ENCODE measurements at places on chromosomes 2 and 18. TPM values are rescaled to one million over a fixed set of nuclear protein-coding genes. Genes with fewer than 3 reads are reported as not detected.

DNA sequence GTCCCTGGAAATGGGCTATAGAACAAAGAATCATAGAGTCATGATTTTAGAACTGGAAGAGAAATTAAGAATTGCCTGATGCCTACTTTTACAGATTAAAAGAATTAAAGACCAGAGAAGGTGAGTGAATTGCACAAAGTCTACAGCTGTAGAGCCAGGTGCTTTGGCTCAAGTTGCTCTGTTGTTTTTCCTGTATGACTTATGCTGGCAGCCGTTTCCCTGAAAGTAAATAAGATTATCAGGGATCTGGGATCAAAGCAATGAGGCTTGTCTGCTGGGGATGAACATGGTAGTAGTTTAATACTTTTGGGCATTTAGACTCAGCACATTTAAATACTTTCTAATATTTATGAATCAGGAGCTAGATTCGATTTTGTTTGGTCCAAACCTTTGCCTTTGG lies 166.9 kb downstream of the PRPF40A start:
- peak; percentile 64 for DNase-seq

GRCh38 chr2:201813996-201814760 lies 7.8 kb downstream of the CDK15 start:
- peak; percentile 62 for DNase-seq

DNA sequence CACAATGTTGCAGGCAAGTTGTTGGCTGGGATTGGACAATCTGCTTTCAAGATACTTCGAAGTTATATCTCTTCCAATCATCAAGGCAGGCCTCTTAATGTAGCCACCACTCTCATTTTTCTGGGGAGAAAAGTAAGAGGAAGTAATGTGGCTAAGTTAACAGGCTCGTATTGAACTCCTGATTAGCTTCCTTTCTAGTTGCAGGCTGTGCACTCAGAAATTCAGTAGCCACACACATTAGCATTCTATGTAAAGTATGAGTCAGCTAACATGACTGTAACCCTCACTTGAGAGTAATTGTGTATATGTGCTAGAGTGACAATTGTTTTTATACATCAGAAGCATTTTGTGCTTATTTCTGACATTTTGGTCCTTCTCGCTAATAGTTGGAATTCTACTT lies 3.3 kb downstream of the TWSG1 start:
- DNase-seq, result no peak

DNA sequence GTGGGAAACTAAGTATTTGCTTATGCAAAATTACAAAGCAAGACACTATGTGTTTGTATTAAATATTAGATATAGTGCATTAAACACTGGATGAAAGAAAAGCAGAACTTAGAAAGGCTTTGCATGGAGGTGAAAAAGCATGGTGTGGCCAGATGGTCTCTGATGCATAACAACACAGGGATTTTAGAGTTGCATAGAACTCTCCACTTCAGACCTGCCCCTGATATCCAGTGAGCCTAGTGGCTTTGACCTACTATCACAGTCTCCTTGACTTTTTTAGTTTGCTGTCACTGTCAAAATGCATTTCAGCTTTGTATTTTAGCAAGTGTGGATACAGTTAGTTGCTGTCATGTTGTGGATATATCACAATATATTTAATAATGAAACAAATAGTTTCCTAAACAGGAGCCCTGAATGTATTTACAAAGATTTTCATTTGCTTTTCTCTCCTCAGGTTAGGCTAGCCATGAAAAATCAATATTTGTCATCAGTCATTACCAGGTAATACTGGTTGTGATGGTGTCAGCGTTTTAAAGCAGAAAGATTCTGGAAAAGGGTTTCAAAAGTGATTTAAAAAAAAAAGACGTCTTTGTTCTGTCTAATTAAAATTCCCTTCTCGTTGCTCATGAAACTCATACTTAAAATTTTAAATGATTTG lies 5.2 kb downstream of the CSRNP3 start:
- DNase-seq, result no peak

DNA sequence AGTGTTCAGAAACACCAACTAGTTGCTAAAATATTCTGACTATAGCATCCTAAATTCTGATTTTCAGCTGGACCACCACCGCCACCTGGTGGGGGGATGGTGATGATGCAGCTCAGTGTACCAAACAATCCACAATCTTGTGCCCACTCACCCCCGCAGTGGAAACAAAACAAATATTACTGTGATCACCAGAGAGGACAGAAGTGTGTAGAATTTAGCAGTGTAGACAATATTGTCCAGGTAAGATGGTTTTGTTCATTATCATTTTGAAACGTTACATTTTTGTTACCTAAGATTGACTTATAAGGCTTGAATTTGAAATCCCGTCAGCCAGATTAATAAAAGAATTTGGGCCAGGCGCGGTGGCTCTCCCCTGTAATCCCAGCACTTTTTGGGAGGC lies 31.7 kb upstream of the UBXN4 start:
- DNase-seq, result peak; percentile 52

GRCh38 chr2:238459081-238459629 lies 32.4 kb downstream of the ASB1 start:
- peak; percentile 42 for DNase-seq

DNA sequence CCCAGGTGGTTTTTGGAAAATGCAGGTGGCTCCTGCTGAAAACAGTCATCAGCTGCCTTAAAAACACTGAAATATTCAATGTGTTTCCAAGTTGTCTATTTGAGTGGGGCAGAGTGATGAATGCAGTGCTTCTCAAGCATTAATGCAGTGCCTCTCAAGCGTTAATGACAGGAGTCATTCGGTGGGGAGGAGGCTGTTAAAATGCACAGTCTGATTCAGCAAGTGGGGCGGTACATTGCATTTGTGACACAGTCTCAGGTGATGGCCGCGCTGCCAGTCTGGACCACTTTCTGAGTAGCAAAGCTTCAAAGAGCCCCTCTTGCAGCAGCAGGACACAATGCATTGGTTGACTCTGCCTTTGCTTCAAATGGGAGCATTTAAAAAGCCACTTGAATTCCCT lies 231.4 kb upstream of the RGPD4 start:
- DNase-seq, result no peak

DNA sequence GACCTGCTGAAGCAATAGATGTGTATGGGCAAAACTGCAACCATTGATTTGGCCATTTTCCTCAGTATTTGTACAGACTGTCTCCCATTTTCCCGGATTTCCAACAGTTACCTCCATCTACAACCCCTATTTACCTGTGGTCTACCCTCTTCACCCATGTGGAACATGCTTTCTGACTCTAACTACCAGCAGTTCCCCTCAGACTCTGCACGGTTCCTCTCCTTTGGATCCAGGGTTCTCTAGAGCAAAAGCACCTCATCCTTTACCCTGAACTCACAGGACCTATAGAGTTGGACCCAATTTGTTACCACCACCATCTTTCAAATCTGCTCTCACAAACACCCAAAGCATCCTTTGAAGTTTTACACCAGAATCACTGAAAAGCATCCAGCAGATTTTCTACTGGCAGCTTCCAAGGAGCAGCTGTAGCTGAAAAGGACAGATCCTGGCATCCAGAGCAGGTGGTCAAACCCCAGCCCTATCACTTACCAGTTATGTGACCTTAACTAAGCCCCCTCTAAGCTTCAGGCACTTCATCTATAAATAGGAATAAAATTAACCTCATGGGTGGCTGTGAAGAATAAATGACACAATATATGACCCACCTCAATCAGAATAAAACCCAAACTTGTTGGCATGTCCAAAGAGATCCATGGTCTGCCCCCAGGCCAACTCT lies 15.3 kb downstream of the CYTIP start:
- DNase-seq, result no peak

DNA sequence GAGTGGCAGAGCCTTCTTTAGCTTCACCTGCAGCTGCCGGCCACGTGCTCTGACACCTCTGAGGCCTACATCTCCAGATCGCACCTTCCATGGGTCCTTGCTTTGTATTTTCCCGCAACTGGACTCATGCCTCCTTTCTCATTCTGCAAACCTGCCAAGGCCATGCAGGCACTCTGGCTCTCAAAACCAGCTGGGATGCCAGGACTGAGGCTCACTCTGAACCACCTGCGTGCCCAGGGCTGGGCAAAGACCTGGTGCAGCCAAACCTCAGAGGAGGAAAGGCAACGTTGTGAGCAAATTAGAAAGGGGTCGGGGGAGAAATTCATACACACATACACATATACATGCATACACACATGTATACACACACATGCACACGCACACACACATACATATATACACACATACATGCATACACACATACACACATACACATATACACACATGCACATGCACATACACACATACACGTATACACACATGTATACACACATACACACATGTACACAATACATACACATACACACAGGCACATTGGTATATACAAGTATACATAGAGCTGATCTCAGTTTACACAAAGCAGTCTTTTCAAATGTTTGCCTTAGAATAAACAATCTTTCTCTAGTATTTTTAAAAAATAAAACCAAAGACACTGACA lies 125.2 kb downstream of the RTP5 start:
- DNase-seq, result no peak

GRCh38 chr18:4755848-4756247 lies 300.7 kb upstream of the DLGAP1 start:
- no peak for DNase-seq

- DNase-seq, result no peak
Observed at GRCh38 chr2:230158468-230158867, 61.3 kb downstream of the SP110 start.

- DNase-seq, result no peak
Observed at GRCh38 chr2:97763176-97763845, 49.9 kb downstream of the ZAP70 start.

GRCh38 chr2:214830794-214831346 lies 21.4 kb upstream of the BARD1 start:
- DNase-seq, result peak; percentile 52

DNA sequence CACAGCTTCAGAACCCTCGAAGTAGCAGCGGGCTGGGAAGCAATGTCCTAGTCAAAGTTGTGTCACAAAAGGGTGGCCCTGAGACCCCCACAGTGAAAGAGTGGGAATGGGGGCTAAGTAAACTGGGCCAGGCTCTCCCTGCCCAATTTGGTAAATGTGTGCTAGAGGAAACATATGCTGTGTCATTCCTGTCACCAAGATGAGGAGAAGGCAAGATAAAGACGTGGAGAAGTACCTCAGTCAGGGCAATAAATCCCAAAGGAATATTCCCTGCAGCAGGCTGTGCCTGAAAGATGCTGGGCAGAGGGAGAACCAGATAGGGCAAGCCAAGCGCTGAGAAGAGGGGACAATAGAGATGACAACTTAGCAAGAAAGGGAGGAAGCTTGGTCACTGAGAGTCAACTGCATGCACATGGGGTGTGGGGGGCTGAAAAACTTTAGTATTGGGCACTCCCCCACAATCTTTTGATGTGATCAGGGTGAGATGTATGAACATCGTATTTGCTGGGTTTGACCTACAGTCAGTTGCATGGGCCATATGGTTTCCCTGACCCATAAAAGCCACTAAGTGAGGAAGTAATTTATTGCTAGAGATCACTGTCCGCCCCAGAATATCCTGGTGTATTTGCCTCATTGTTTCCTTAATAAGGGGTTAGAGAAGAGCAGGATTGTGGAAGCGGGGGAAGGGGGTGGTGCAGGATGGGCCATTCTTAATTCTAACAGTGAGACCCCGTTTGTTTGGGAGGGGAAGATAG lies 49.9 kb upstream of the CXCR4 start:
- no peak for DNase-seq

GRCh38 chr18:50428531-50429206 lies 53.8 kb downstream of the SKA1 start:
- peak; percentile 42 for DNase-seq

DNA sequence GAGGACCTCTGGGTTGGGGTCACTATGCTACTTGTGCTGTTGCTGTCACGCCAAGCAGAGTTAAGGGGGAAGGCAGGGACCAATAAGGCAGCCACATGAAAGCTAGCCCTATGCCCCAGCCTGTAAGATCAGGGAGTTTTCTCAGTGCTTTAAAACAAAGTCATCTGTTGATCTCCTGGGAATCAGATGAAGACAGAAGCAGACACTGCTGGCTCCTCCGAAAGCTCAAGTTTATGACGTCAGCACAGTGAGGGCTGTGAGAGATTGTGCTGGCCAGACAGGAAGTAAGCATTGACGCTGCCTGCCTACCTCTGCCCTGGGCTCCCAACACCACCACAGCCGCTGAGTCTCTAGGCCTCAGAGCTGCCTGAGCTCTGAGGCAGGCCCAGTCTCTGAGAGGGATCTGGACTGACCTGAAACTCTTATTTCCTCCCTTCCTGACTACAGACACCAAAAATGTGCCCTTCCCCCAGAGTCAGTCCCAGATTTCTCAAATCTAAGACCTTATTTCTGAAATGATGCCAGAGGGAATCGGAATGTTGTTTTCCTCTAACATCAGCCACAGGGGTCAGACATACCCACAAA lies 118.1 kb upstream of the EPAS1 start:
- peak; percentile 99 for DNase-seq

DNA sequence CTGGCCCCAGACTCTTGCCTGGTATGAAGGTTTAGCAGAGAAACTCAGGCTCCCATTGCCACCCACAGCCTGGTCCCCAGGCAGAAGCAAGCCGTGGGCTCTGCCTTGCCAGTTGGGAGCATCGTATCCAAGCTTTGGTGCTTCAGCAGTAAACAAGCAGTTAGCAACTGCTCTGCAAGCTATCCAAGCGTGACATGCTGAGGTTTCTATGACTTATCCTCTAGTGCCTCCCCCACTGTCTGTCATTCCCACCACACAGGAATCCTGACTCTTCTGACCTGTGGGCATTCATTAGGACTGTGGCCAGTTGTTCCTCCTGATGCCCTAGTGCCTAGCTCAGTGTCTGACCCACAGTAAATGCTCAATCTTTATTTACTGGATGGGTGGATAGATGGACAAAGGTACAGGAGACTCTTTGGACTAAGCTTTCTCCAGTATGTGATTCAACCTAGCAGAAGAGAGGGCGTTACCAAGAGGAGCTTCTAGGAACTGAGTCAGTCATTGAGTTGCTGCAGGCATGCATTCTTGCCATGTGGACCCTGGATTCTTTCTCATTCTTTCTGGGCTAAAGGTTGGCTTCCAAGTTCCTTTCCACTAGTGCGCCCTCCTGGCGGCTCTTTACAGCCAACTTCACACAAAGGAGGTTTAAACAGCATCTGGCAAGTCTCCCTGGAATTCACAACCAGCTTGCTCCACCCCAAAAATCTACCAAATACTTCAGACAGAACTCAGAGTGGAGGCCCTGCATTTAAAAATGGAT lies 40.6 kb upstream of the MRPL19 start:
- DNase-seq, result peak; percentile 61

DNA sequence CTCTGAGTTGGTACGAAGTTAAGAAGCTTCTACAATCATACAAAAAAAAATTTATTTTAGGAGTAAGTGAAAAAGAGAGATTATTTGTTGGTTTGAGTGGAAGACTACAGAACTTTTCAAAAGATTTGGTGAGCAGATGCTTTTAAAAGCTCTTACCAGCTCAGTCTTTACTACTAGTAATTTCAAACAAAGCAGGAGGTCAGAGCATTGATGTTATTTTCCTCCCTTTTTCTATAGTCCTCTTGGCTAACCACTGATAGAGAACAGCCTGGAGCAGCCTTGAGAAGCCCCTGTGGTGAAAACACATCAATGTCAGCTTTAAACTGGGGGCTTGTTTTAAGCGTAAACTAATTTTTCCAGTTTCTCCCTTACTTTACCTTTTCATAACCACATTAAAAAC lies 559.3 kb upstream of the CDH2 start:
- DNase-seq, result peak; percentile 1

- no peak for DNase-seq
Observed at GRCh38 chr18:78099979-78100588, 850.4 kb downstream of the GALR1 start.

The HRH4 gene
- total RNA-seq, result not detected

The CYTIP gene
- total RNA-seq, result under 0.01 TPM

The COL4A4 gene
- under 0.01 TPM for total RNA-seq

The CTLA4 gene
- total RNA-seq, result not detected

The ASPRV1 gene
- total RNA-seq, result under 0.01 TPM

The RBM45 gene
- 19.0 TPM for total RNA-seq

The MOB4 gene
- total RNA-seq, result 44.5 TPM

The MAP4K3 gene
- 97.2 TPM for total RNA-seq

The HNMT gene
- total RNA-seq, result 64.4 TPM

The IHH gene
- not detected for total RNA-seq
